Lower lobe of right lung (tissue), 2 donors: ENCODE measurements at places on chromosomes 11 and 22. TPM values are rescaled to one million over a fixed set of nuclear protein-coding genes. Genes with fewer than 3 reads are reported as not detected.

The RIMBP3C gene
- 0.47 TPM for total RNA-seq

The RFPL2 gene
- total RNA-seq, result not detected

The TRABD gene
- 43.7 TPM for total RNA-seq

DNA sequence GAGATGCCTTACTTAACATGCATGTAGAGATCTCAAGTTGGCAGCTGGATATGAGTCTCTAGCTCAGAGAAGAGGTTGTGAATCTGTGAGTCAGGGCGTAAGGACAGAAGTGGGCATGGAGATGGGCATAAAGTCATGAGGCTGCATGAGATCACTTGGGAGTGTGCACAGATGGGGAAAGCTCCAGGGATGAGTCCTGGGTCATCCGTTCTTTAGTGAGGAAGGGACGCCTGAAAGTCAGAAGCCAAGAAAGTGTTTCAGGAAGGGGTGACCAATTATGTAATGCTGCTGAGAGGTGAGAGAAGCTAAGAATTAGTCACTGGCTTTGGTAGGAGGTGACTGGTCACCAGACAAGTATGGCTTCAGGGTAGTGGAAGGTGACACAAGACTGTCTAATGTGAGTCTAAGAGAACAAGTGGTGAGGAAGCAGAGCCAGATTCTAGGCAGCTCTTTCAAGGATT, 6.7 kb downstream of the ACP2 start:
- no peaks in the 10 kb centered on the region for H3K27me3 ChIP-seq
- H3K36me3 ChIP-seq, result peaks cover 90% of the 10 kb centered on the region
- DNase-seq, result no peak
- H3K4me1 ChIP-seq, result peaks cover 31% of the 10 kb centered on the region

DNA sequence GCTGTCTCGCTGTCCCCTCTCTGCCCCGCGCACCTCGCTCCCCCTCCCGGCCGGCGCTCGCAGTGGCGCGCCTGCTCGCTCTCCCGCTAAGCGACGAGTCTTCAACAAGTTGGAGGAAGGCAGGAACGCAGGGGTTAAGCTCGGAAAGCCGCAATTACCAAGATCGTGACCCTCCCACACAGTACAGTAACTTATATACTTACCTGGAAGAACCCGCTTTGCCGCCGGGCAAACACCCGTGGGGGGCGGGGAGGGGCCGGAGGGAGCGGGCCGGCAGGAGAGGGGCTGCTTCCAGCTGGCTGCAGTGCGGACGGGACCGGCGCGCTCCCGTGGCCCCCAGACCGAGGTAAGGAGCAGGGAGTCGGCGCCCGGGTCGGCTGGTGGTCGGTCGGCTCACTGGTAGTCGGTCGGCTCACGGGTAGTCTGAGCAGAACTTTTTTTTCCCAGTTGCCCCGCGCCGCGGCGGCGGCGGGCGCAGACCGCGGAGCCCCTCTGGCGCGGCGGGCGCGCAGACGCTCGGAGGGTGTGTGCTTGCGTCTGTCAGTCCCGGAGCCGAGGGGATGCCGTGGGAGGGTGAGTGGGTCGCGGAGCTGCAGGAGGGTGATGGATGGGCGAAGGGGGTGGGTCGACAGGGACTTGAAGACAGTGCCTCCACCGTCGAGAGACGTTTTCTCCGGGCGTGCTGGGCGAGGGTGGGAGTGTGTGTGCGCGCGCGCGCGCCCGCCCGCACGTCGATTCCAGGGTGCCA, 101.2 kb upstream of the HSD17B12 start:
- H3K36me3 ChIP-seq, result no peaks in the 10 kb centered on the region
- H3K27me3 ChIP-seq, result peaks cover 99% of the 10 kb centered on the region
- H3K4me3 ChIP-seq, result peak overlapping the region; percentile 53

- DNase-seq, result no peak
- no peaks in the 10 kb centered on the region for H3K4me1 ChIP-seq
- H3K27me3 ChIP-seq, result no peaks in the 10 kb centered on the region
- H3K27ac ChIP-seq, result no peak overlapping the region
- H3K4me3 ChIP-seq, result no peak overlapping the region
Observed at GRCh38 chr11:76030286-76030685, 176.0 kb downstream of the WNT11 start.

DNA sequence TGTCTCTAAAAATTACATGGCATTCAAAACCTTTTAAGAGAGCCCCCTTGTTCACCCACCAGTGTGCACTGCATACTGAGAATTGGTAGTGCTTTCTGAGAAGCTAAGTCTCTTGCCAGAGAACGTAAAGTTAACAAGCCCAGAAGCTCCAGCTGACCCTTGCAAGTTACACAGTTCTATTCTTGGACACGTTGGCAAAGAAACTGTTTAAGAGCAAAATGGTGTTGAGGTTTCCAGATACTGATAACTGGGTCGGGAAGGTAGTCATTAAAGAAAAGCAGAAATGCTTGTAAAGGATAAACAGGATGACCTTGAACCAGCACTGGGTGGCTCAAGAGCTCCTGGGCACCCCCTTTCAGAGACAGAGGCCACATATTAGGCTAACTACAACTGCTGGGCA, 284.8 kb downstream of the CADM1 start:
- H3K4me1 ChIP-seq, result no peaks in the 10 kb centered on the region
- H3K27ac ChIP-seq, result no peak overlapping the region
- peaks cover 5% of the 10 kb centered on the region for H3K36me3 ChIP-seq
- H3K27me3 ChIP-seq, result no peaks in the 10 kb centered on the region

GRCh38 chr11:87236368-87236767, 198.6 kb downstream of the TMEM135 start:
- H3K36me3 ChIP-seq, result no peaks in the 10 kb centered on the region
- no peaks in the 10 kb centered on the region for H3K27me3 ChIP-seq
- no peak overlapping the region for H3K27ac ChIP-seq
- DNase-seq, result no peak
- no peaks in the 10 kb centered on the region for H3K4me1 ChIP-seq
